Right ventricle myocardium inferior (tissue), 1 donor: ENCODE measurements at places on chromosomes 2 and 18.
A peak's percentile ranks its signal among the peaks of the same experiment; 100 is the strongest.

GRCh38 chr2:29278966-29279365, 163.8 kb downstream of the CLIP4 start:
- DNase-seq: no peak

GRCh38 chr2:150471813-150472510, 15.5 kb downstream of the RND3 start:
- DNase-seq: no peak

DNA sequence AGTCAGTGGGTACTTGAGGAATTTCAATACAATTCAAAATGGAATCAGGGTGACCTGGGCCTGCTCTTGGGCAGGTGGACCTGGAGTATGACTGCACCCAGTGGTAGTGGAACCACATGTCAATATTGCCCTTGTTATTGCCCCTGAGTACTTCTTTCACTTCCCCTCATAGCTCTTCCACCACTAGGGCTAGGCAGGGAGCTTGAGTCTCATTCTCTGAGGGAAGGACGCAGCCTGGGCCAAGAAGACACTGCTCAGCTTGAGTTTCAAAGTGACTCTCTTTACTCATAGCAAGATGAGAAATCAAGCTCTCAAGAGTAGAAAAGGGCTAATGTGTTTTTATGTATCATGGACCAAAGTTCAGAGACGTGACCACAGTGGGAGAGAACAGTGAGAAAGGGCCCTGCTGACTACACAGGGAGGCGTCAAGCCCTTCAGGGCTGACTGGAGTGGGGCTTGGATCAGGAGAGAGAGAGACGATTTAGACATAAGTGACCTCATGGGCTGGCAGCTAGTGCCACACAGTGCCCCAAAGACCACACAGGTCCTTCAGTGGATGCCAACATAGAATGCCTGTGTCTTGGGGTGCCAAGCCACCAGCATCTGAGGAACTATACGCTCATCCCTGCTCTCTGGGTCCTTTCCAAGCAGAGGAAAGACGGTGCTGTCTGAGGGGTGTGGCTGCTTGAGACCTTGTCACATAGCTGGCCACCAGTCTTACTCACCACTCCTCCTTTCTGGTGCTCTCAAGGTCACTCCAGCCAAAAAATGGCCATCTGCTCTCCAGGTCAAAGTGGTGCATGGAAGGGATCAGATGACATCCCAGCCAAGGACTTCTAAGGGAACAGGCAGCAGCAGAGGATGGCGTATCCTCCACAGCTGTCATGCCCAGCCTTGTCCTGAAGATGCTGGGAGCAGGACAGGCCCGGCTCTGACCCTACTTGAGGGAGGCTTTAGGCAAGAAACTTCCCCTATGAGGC, 13.0 kb downstream of the PTMA start:
- DNase-seq: no peak

GRCh38 chr2:132760971-132761370, 91.0 kb upstream of the LYPD1 start:
- no peak for DNase-seq

- DNase-seq: no peak
Measured at GRCh38 chr2:133790711-133791110, 222.4 kb upstream of the NCKAP5 start.

- DNase-seq: no peak
Measured at GRCh38 chr2:211928201-211928600, 610.4 kb downstream of the ERBB4 start.

GRCh38 chr18:77006305-77007175, 126.0 kb downstream of the MBP start:
- no peak for DNase-seq

DNA sequence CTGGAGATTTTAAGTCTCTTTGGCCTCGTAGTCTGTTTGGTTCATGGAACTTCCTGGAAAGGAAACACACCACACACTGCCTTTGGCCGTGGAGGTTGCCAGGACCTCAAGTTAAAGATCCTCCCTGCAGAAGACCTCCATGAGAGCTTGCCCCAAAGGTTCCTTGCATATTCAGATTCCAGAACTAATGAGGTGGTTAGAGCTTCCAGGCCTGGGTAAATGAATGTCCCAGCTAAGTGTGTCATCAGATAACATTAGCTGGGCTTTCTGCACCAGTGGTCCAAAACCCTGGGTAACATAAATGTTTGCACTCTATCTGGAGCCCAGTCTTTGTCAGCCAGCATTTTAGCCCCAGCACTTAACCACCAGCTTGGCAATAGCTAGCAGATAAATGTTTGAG, 122.1 kb upstream of the EML6 start:
- DNase-seq: no peak

- no peak for DNase-seq
Measured at GRCh38 chr2:177667626-177668025, 275.1 kb downstream of the AGPS start.

- no peak for DNase-seq
Measured at GRCh38 chr2:44433895-44434294, 72.1 kb downstream of the CAMKMT start.

GRCh38 chr18:9876867-9877654, 8.7 kb upstream of the TXNDC2 start:
- no peak for DNase-seq

DNA sequence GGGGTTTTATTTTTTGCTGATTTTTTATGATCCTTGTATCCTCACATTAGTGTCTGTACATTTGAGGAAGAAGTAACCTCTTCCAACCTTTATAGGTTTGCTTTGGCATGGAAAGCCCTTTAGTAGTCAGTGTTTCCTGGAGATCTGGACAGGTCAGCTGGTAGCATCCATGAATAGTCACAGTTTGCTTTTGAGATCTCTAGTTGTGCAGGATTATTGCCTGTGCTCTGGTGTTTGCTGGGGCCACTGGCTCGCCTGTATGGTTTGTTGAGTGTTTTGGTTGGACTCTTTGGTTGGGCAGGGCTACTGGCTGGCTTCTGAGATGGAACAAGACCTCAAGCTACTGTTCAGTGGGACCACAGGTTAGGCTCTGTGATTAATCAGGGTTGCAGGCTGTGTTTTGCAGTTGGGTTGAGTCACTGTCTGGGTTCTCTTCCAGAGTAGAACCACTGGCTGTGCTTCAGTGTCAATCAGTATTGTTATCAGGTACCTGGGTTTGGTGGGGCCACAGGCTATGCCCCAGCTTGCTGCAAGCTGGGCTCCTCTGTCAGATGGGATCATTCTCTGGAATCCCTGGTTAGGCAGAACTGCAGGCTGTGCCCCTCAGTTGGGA, 20.0 kb downstream of the SP140L start:
- DNase-seq: no peak

GRCh38 chr18:58859907-58860306, 4.8 kb upstream of the ZNF532 start:
- no peak for DNase-seq

- peak; percentile 72 for DNase-seq
Measured at GRCh38 chr18:61606759-61607158, 273.5 kb downstream of the CDH20 start.

DNA sequence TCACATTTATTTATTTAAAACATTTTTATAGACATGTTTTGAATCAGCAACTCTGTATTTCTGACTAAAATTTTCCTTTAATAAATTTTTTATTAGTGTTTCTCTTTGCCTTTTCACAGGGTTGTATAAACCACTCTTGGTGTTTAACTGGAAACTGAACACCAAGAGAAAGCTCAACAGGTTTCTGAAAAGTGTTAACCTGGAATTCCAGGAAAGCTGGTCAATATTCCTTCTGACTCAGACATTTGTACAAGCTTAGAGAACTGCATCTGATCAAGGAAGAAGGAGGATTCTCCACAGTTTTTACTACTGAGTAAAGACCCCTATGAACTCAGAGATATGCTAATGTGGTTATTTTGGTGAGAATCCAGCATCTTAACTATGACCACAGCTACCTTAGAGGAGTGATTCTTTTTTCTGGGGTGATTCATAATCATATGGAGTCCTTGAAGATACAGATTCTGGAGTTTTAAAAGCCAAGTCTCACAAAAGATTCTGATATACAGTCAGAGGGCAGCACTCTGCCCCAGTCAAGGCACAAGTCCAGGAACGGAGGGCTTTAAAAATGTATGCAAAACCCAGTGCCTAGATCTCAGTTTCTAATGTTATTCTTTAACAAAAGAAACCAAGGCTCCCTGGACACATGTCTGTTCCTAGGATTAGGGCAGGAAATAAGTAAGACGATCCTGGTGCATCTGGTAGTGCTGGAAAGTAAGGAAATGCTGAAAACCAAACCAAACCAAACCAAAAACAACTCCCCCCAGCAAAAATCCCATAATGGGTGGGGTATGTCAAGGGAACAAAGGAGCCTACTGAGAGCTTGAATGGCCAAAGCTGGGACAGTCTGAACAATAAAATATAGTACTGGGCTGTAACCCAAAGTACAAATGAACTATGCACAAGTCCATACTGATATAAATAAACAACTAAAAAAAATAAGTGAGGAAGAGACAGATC, 85.1 kb upstream of the FZD5 start:
- no peak for DNase-seq

GRCh38 chr2:175880-176820, 87.7 kb downstream of the SH3YL1 start:
- DNase-seq: no peak

DNA sequence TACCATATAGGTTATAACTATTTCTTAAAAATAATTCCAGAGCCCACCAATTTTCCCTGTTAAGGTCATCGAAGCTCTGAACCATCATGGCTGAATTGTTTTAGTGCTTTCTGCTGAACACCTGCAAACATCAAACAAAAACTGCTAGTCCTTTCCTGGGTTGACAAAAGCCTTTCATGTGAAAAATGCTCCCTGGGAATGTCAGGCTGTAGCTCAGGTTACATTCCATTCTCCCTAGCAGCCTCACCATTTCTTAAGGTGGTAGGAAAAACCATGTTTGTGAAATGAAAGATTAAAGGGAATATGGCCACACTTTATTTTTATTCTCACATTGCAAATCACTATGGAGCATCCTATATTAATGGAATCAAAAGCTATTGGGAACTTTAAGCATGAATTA, 5.7 kb downstream of the TCF4 start:
- no peak for DNase-seq

DNA sequence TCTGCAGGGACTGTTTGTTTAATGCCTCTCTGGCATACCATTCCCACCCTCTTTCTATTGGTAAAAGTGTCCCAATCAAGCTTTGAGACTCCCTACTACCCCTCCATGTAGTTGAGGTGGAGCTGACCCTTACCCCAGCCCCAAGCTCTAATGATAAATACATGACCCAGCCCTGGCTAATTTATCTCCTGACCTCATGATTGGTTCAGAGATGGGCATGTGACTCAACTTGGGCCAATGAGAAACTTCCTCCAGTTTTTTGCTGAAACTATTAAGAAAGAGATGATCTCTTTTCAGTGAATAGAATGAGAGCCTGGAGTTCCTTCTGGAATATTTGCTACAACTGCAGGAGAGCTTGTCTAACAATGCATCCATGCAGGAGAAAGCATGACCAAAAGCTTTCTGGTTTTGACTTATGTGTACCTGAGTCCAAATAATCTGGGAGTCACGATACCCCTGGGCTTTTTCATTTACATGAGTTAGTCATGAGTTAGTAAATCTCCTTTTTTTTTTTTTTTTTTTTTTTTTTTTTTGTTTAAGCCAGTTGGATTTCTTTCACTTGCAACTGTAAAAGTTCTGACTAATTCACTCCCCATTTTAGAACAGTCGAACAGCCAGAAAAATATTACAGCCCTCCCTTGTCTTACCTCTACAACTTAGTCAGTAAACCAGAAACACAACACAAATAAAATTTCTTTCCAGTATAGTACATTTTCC, 66.5 kb upstream of the TLK1 start:
- no peak for DNase-seq

DNA sequence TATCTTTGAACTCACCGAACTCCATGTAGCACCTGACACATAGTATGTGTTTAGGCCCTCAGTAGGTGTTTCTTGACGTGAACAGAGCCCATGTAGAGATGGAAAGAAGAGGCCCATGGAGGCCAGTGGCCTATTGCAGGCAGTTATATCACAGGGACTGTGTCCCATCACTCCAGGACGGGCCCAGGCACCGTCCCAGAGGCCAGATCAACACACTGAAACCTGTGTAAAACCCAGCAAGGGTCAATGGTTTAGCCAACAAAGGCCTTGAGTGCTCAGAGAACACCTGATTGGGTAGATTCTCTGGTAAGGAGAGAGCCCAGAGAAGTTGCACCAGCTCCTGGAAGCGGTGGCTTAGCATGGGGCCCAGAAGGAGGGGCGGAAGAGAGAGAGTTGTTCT, 82.8 kb downstream of the INHBB start:
- DNase-seq: no peak

GRCh38 chr18:35038881-35039491, 2.2 kb upstream of the MAPRE2 start:
- DNase-seq: no peak

DNA sequence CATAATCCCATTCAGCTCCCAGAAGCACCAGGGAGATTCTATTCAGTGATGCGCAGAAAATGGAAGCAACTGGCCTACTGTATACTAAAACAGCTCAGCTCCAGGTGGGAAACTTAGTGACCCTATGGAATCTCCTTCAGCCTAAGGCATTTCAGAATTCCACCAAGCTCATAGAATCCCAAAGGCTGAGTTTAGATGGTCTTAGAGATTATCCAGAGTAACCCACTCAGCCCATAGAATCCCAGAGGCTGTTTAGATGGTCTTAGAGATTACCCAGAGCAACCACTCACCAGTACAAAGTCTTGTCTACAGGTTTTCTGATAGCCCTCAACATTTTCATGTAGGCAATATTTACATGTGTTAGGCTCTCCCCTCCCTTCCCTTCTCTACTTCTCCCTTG, 232.0 kb upstream of the SLC14A2 start:
- no peak for DNase-seq

GRCh38 chr18:24928301-24928878, 423.6 kb downstream of the ZNF521 start:
- DNase-seq: no peak
